CD8-positive, alpha-beta T cell (primary cell): ENCODE measurements at places on chromosomes 3 and 15.
A peak's percentile ranks its signal among the peaks of the same experiment; 100 is the strongest.

DNA sequence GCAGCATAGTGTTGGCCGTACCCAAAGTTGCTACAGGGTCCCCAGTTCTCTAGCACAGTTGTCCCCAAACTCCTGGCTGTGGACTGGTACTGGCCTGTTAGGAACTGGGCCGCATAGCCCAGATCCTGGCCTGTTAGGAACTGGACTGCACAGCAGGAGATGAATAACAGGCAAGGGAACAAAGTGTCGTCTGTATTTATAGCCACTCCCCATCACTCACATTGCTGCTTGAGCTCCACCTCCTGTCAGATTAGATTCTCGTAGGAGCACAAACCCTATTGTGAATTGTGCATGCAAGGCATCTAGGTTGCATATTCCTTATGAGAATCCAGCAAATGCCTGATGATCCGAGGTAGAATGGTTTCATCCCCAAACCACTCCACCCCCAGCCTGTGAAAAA is 604.0 kb upstream of the LMCD1 start:
- no peak for DNase-seq

- DNase-seq, result no peak
Observed at GRCh38 chr15:70437882-70438451, 325.4 kb downstream of the UACA start.

GRCh38 chr15:75178938-75179745 is 22.5 kb upstream of the C15orf39 start:
- DNase-seq, result no peak

DNA sequence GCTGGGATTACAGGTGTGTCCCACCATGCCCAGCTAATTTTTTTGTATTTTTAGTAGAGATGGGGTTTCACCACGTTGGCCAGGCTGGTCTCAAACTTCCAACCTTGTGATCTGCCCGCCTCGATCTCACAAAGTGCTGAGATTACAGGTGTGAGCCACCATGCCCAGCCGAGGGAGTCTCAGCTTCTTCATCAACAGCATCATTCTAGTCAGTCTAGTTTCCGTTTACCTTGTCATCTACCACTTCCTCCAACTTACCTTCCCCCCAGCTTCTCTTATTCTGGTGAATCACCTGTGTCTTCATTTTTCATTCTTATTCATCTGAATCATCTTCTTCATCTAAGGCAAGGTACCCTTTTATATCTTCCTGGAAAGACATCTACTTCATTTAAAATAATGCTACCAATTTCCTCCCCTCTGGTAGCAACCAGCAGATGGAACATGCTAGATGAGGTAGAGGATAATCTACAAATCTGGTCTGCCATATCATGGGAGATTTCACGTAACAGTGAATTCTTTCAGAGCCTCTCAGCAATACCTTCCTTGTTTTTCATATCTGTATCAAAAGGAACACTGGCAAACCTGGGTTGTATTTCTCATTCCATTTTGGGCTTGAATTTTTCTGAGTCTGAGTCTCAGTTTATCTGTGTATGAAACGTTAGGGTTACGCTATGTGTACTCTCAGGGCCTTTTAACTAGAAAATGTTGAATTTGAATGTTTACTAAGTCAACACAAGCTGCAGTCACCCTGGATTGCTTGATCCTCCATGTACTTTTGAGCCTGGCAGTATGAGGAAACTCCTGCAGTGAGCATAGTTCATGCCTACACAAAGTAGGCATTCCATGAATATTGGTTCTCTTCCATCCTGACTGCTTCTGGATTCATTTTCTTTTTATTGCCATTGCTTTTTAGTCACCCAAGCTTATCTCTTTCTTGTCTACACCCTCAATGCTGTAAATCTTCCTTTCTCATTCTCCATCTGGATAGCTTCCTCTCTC is 16.8 kb downstream of the LPP start:
- DNase-seq, result peak; percentile 38

- DNase-seq, result no peak
Observed at GRCh38 chr3:170962411-170962810, 54.0 kb upstream of the EIF5A2 start.

DNA sequence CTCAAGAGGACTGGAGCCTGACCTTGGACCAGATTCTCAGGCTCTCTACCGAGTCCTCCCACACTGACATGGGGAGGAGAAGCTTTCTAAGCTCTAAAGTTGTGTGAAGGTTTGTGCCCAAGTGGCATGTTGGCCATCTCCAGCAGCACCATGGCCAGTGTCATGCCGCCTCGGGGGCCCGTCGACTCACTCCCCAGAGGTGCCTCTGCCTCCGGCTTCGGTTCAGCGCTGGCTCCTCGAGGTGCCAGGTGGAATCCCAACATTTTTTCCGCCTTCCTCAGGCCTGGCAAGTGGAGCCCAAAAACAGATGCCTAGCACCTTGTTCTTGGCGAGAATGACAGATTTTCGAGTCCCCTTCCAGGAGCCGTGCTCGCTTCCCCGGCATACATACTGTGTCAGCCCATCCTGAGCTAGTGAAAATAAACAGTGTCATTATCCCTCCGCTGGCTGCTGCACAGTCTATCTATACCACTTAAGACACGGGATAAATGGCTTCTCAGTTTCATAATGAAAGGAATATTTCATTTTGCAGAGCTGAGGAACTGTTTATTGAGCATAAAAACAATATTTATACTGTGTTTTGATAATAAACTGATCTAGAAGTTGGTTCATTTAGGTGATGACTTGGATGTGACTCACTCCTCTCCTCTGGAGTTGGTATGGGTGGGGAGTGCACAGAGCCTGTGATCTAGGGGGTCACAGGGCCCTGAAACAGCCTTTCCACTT is 328.5 kb upstream of the TLE3 start:
- no peak for DNase-seq

GRCh38 chr15:96695426-96695825 is 364.9 kb downstream of the NR2F2 start:
- DNase-seq, result no peak

- DNase-seq, result no peak
Observed at GRCh38 chr3:56810577-56811545, 9.1 kb upstream of the ARHGEF3 start.

GRCh38 chr3:54243056-54243931 is 120.9 kb downstream of the CACNA2D3 start:
- DNase-seq, result no peak

DNA sequence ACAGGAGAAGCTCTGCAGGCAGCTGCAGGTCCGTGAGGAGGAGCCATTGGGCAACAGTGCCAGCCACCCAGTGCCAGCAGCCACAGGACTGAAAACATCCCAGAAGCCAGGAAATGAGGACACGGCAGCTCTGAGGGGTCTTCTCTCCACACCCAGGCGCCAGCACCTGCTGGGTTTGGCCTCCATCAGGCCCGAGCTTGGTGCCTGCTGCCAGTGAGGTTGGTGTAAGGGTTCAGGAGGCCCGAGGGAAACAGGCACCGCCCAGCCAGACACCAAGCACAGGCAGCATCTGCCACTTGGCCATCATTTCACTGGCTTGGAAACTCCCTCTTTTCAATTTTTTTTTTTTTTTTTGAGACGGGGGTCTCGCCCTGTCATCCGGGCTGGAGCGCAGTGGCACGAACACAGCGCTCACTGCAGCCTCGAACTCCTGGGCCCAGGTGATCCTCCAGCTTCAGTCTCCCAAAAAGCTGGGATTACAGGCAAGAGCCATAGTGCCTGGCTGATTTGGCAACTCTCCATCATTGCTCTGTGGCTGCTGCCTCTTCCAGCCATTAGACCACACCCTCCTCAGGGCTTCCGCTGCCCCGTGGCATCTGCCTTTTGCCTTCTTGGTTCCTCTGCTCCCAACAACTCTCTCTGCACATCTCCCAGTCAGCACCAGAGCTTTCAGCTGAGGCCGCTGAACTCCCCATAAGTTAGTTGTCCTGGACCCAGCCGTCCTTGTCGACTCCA is 1.5 kb upstream of the ITIH3 start:
- no peak for DNase-seq

DNA sequence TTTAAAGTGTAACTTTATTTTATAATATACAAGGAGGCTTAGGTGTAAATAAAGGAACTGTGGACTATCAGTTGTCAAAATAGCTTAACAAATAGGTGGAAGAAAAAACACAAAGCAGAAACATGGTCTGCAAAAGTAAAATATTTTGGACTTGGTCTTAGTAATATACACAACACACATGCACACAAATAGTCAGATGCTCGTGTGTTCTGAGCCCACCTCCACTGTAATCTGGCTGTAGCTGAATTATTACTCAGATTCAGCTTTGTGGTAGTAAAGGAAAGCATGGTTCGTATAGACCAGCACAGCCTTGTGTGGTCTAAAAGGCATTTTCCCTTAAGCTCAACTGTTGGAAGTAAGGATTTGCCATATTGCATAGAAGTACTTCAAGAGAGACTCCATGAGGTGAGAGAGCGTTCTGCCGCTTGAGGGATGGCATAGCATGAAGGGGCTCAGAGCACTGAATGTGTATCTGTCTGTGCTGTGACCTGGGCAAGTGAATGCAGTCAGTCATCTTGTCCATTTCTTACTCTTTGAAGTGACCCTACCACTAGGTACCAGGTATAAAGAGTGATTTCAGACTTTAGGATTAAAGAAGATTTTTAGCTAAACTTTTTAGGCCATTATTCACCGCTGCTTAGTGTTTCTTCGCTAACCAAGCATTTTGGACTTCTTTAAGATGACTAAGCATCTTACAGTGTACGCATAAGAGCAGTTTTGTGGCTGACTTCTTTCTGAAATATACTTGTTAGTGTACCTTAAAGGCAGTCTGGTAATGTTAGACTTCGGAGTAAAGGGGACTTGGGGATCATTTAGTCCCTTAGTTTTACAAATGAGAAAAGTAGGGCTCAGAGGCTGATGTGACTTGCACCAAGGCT is 15.2 kb downstream of the TPM1 start:
- no peak for DNase-seq

- DNase-seq, result no peak
Observed at GRCh38 chr3:164320962-164321361, 757.3 kb downstream of the SI start.

- no peak for DNase-seq
Observed at GRCh38 chr3:182716114-182716688, 77.1 kb upstream of the ATP11B start.

DNA sequence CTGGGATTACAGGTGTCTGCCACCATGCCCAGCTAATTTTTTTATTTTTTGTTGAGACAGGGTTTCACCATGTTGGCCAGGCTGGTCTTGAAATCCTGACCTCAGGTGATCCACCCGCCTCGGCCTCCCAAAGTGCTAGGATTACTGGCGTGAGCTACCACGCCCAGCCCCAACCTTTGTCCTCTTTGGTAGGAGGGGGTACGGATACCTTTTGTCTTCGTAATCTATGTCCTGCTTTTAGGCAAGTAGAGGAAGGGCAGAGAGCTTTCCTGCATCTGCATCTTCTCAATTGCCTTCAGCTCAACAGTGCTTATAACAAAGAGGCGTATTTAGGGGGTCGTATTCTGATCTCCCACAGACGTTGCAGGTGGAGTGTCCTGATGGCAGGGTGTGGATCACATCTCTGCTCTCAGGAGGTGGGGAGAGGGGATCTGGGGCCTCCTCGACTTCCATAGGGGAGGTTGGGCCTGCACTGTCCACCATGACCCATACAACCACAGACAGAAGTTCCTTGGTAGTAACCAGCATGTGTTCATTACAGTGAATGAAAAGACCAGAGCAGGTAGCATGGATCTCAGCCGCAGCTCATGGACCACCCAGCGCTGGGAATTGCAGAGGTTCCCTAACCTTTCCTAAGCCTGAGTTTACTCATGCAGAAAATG is 21.4 kb upstream of the KCTD6 start:
- no peak for DNase-seq

DNA sequence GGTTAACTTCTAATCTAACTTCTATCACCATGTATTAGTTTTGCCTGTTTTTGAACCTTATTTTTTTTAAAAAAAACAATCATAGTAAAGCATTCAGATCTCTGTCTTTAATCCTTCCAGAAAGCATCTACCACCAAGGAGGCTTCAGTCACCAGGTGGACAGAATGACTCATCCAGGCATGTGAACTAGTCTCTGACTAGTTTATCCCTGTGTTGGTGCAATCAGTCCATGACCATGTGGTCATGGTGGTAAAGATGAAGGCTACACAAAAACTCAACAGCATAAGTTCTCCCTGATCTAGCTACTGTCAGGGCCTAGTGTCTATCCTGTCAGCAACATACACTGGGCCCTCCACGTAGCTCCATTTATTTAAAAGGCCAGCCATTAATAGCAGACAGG is 750.6 kb downstream of the AGBL1 start:
- no peak for DNase-seq

GRCh38 chr3:116046350-116046749 is 398.9 kb downstream of the LSAMP start:
- DNase-seq, result no peak

- DNase-seq, result peak; percentile 26
Observed at GRCh38 chr3:43286841-43287499, 630 bp downstream of the SNRK start.

- peak; percentile 38 for DNase-seq
Observed at GRCh38 chr3:47163169-47164006, 525 bp downstream of the SETD2 start.

DNA sequence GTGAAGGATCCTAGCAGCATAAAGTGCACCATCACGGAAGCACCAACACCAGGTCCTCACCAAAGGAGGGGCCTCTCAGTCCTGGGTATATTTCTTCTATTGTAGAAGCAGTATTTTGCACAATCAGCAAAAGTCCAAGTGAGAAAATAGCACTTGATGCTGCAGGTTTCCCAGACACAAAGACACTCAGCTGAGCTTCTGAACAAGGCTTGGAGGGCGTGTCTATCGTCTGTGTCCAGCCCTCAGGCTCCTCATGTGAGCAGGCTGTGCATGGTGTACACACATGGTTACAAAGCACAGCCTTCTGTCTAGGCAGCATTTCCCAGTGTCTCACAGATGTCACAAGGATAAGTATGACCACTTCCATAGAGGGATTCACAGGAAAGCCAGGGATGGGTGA is 98.3 kb upstream of the SPATA12 start:
- no peak for DNase-seq

GRCh38 chr3:145899241-145899640 is 261.7 kb downstream of the PLOD2 start:
- no peak for DNase-seq

- DNase-seq, result no peak
Observed at GRCh38 chr15:68268405-68268804, 9.1 kb upstream of the FEM1B start.

DNA sequence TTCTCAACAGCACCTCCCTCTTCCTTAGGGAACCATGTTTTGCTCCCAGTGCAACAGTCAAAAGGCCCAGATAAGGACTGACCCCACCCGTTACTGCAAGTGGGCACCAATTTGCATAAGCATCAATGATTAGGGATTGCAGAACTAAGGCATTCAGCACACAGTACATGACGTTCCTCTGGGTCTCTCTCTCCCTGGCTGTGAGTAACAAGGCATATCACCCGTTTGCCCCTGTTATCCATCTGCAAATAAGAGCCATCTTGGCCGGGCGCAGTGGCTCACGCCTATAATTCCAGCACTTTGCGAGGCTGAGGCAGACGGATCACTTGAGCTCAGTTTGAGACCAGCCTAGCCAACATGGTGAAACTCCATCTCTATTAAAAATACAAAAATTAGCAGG is 18.8 kb downstream of the MAGI1 start:
- DNase-seq, result no peak

- DNase-seq, result no peak
Observed at GRCh38 chr15:63083044-63083443, 38.6 kb upstream of the LACTB start.

DNA sequence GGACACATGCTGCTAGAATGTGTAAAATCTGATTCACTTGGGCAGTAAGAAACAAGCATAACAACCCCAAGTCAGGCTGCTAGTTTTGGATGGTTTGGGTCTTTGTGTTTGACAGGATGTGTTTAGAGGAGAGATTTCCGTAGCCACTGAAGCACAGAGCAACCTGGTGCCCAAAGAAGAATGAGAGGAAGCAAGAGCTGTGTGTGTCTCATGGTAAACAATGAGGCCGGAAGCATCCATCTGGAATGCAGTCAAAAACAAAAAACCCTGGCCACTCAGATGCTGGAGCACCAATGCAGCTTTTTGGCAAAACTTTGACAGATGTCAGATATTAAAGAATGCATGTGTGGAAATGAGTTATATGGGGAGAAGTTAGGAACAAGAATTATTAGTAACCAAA is 39.4 kb upstream of the SNRK start:
- DNase-seq, result no peak
